Activated T-cell treated with anti-CD3 and anti-CD28 coated beads, Interleukin-2, amount 50 U/mL, for 72 hours (primary cell): ENCODE measurements at places on chromosomes 4 and X.

DNA sequence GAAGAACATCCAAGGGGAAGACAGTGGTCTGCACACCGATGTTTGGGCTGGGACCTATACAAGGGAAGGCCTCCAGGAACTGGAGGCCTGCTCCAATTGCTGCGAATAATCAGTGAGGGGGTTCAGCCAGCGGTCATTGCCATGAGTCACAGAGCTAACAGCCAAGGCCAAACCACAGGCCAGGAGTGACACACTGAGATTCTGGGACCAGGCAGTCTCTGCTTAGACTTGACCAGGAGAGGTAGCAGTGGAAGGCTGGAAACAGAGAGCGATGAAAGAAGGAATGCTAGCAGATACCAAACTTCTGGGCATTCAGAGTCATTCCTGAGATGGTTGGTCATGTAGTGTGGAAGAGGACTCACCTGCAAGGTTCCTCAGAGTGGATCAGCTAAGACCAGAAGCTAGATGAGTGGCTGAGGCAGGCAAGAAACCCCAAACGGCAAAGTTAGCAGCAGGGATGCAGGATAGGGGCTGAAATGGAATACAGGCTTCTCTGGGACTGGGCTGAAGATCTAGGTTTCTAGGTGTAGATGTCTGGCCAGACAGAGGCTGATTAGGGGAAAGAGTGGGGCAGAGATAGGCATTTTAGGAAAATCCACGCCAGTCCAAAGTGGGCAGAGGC, 54.7 kb downstream of the CNGA2 start:
- no peak for DNase-seq

DNA sequence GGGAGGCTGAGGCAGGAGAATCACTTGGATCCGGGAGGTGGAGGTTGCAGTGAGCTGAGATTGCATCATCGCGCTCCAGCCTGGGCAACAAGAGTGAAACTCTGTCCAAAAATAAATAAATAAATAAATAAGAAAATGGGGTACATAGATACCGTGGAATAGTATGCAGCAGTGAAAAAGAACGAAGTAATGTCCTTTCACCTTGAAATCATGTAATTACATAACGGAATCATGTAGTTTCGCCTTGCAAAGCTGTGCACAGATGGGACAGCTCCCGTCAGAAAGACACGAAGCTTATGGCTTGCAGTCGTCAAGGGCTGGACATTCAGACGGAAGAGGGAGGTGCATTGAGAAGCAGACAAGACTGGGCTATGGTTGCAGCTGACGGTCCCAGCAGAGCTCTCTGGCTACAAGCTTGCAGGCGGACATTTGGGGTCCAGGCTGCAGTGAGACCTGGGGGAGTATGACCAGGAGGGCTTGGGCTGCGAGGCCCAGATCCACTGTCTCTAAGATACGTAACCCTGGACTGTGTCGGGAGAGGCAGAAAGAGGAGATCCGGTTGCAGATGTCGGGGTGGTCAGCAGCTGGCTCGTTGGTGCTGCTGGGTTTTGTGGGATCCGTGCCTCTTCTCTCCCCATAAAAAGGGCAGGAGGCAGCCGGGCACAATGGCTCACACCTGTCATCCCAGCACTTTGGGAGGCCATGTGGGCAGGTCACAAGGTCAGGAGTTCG, 6.2 kb upstream of the P2RY8 start:
- DNase-seq = no peak

GRCh38 chr4:13483136-13483767, 888 bp downstream of the RAB28 start:
- no peak for DNase-seq

- no peak for DNase-seq
Measured at GRCh38 chr4:41814565-41814964, 66.0 kb upstream of the PHOX2B start.

DNA sequence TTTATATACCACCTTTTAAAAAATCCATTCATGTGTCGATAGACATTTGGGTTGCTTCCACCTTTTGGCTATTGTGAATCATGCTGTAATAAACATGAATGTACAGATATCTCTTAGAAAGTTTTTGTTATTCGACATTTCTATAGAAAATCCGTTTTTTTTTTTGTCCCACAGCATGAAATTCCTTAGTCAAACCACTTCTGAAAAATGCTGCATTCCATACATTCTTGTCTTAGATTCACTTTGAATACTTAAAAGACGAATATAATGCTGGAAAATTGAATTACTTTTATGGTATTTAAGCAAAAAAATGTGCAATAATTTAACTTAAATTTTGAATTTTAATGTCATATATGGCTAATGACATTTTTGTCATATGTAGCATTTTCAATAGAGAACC, 1345.5 kb downstream of the TECRL start:
- no peak for DNase-seq

GRCh38 chr4:169142391-169142790, 128.4 kb downstream of the SH3RF1 start:
- no peak for DNase-seq

DNA sequence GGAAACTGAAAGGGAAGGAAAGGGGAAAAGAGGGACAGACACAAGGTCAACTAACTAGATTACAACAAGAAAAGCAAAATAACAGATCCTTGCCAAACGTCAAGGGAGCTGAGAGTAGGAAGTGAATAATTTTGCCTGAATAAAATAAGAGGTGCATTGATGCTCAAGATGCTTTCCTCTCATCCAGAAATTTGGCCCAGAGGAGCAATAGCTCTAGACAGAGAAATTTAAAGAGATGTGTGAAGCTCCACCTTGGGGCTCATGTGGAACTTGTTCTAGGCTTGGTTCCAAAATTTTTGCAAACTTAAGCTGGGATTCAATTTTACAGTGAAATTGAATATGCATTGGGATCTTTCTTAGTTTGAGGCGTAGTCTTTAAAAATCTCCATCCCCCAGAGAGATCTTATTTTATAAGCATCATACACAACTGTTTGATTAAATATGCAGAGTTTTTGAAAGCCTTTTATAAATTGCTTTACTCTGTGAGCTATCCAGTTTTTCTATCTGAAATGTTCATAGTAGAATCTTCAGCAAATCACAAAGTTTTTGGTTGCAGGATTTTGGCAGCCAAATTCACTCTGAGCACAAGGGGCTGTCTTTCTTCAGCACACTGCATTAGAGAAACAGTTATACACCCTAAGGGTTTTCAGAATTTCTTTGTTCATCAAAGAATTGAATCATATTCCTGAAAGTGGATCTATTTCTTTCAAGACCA, 1159.5 kb downstream of the ADGRL3 start:
- no peak for DNase-seq

- no peak for DNase-seq
Measured at GRCh38 chr4:52910115-52910514, 48.0 kb downstream of the RASL11B start.
